ENCODE measurements at places on chromosomes 2 and 18. TPM values are rescaled to one million over a fixed set of nuclear protein-coding genes. Genes with fewer than 3 reads are reported as not detected.

GRCh38 chr2:222743251-222743812 is 71.9 kb downstream of the MOGAT1 start:
- no peaks in the 10 kb centered on the region for H3K36me3 ChIP-seq
- H3K4me1 ChIP-seq = peaks cover 19% of the 10 kb centered on the region
- DNase-seq = no peak
- no peak overlapping the region for H3K4me3 ChIP-seq
- H3K27ac ChIP-seq = peak overlapping the region; percentile 47

DNA sequence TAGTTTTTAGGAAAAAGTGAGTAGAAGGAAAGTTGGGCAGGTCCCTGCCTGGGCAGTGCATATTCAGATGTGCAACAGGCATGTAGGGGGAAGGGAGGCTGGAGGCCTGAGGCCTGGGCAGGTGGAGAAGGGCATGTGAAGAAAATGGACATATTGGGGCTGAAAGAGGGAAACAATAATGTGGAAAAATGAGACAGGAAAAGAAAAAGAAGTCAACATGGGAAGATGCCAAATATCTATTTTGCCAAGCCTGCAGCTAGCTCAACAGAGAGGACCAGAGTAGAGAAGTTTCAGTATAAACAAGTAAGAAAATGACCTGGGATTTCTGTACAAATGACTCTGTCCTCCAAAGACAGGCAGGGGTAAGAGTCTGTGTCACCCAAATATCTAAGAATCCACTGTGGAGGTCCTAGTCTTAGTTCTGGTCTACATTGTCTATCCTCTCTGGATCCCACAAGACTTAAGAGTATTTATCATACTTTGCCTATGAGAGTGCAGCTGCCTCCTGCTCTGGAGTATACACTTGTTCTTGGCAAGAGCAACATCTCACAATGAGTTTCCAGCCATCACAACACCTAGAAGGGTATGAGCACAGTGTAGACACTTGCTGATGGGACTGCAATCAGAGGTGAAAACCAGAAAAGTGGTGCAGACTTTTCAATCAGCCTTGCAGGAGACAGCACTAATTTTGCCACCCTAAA is 80.2 kb downstream of the CLHC1 start:
- no peaks in the 10 kb centered on the region for H3K36me3 ChIP-seq
- H3K4me3 ChIP-seq = no peak overlapping the region
- H3K4me1 ChIP-seq = peaks cover 63% of the 10 kb centered on the region
- no peaks in the 10 kb centered on the region for H3K27me3 ChIP-seq

DNA sequence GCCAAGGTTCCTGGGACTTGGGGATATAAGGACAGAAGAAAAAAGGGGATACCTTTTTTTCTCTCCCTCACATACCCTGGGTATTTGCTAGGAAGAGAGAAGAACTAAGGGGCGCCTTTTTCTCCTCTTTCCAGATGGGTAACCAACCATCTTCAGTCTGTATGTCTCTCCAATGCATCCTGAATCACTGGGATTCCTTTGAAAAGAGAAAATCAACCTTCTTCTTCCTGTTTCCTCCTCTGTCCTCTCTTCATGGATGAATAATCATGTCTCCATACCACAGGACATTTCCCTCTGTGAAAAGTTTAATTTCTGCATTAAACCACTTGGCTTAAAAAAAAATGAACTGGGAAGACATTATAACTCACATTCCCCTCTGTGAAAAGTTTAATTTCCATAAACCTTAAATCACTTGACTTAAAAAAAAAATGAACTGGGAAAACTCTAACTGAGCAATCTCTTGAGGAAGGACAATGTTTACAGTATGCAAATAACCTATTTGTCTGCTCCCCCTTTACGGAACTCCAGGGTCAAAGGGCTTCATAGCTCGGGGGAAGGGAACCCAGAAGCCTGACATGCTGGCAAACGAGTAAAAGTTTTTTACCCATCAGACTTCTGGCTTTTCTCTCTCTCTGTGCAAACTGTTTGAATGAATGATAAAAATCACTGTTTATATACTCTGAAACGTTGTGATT is 56.7 kb upstream of the FAM98A start:
- no peak overlapping the region for H3K4me3 ChIP-seq
- no peaks in the 10 kb centered on the region for H3K36me3 ChIP-seq
- H3K27me3 ChIP-seq = no peaks in the 10 kb centered on the region
- H3K27ac ChIP-seq = no peak overlapping the region

- H3K4me3 ChIP-seq = no peak overlapping the region
- H3K27ac ChIP-seq = no peak overlapping the region
- no peaks in the 10 kb centered on the region for H3K36me3 ChIP-seq
- H3K4me1 ChIP-seq = no peaks in the 10 kb centered on the region
Observed at GRCh38 chr18:52435301-52435700, 95.3 kb downstream of the DCC start.

DNA sequence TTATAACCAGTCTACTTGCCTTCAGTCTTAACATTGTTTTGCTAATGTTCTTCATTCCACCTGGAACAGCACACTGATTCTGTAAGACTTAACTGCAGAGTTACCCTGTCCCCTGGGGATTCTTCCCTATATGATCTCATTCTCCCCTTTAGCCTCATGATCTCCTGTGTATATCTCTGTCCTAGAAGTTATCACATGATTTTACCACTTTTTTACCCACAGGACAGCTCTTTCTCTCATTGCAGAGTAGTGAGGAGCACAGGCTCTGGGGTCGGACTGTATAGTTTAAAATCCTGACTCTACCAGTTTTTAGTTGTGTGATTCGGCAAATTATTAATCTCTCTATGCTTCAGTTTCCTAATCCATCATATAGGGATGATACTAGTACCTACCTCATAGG is 14.2 kb upstream of the EXOC6B start:
- H3K27ac ChIP-seq = no peak overlapping the region
- no peaks in the 10 kb centered on the region for H3K4me1 ChIP-seq
- no peaks in the 10 kb centered on the region for H3K27me3 ChIP-seq
- H3K36me3 ChIP-seq = no peaks in the 10 kb centered on the region
- no peak for DNase-seq

DNA sequence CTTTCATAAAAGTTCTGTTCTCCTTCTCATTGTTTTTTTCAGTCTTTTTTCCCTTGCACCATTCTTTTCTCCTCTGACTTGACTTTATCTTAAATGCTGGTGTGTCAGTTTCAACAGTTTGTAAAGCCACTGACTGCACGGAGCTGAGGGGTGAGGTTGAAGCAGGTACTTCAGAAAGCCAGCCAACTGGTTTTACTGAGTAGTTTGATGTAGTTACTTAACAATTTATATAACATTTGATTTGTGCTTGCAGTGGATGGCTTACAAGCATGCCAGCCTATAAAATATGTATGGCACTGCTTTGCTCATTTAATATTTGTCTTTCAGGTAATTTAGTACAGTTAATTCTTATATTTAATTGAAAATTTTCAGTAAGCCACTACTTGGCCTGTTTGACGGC is 55.4 kb downstream of the FAM171B start:
- H3K27me3 ChIP-seq = no peaks in the 10 kb centered on the region
- no peak for DNase-seq
- no peak overlapping the region for H3K4me3 ChIP-seq

- H3K27me3 ChIP-seq = no peaks in the 10 kb centered on the region
- no peaks in the 10 kb centered on the region for H3K36me3 ChIP-seq
- no peaks in the 10 kb centered on the region for H3K4me1 ChIP-seq
- no peak overlapping the region for H3K27ac ChIP-seq
- H3K4me3 ChIP-seq = no peak overlapping the region
- no peak for DNase-seq
Observed at GRCh38 chr2:57888463-57888862, 158.1 kb upstream of the VRK2 start.

The CROCC2 gene
- 0.49 TPM for total RNA-seq

Measured in vagina (tissue), 2 donors.